Stimulated activated CD8-positive, alpha-beta memory T cell treated with anti-CD3 and anti-CD28 coated beads, Interleukin-4, amount 100 ng/mL, for 4 hours (primary cell): ENCODE measurements at places on chromosomes 1 and 21.

DNA sequence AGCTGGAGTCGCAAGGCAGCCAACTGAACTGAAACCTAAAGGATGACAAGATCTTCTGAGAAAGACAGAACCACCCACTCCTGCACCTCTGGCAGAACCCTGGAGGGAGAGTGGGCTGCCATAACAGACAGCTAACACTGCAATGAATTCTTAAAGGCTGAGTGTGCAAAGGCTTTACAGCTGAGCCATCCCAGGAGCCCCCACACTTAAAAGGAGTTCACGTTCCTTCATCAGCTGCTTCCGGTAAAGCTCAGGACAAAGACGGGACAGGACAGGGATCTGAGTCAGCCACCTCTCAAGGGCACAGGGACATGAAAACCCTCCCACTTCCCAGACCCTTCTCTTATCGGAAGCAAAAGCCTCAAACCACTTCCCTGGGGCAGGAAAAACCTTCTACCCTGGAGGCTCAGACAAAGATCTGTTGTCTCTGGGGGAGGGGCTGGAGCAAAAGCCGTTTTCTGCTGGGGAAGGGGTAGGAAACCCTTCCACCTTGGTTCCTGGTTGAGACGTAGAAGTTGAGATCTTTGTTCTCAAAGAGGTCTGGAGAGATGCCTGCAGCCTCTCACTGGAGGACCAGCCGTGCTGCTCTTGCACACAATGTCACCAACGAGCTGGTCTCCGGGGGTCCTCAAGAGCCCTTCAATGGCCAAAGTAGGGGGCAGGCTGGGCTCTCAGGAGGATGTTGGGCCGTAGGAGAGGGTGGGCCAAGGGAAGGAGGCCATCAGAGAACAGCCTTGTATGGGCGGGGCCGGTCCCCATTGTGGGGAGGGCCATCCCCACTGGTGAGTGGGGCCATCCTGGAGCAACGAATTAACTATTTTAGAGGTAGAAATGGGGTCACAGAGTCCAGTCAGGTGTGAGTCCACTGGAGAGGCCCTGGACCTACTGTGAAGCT lies 452.4 kb downstream of the PTPRU start:
- no peak for DNase-seq

GRCh38 chr1:53260631-53261247 lies 22.4 kb upstream of the MAGOH start:
- DNase-seq: no peak

- no peak for DNase-seq
These were observed 255.7 kb downstream of the OMA1 start for GRCh38 chr1:58290685-58291372.

DNA sequence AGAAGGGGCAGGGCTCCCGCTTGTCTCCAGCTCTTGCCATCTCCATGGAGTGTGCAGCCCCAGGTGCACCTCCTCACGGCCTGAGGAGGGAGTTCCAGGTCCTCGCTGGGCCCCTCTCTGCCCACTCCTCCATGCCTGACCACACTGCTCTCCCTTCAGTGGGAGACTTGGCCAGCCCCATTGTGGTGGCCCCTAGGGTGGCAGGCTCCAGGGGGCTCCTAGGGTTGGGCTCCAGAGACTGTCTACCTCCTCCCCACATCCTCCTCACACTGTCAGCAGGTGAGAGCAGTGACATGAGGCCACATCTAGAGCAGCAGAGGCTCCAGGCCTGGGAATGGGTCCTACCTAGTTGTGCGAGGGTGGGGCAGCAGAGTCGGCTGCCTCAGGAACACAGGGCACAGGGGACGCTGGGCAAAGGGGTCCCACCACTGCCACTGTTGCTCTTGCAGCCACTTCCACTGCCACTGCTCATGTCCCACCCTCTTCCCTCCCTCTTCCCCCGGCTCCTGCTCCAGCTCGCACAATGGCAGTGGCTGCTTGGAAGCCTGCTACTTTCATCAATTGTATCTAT lies 514.8 kb downstream of the MRPL39 start:
- DNase-seq: no peak

GRCh38 chr21:41903559-41904351 lies 24.6 kb upstream of the PRDM15 start:
- DNase-seq: no peak

- DNase-seq: no peak
These were observed 24.0 kb downstream of the PGLYRP3 start for GRCh38 chr1:153288634-153289275.

DNA sequence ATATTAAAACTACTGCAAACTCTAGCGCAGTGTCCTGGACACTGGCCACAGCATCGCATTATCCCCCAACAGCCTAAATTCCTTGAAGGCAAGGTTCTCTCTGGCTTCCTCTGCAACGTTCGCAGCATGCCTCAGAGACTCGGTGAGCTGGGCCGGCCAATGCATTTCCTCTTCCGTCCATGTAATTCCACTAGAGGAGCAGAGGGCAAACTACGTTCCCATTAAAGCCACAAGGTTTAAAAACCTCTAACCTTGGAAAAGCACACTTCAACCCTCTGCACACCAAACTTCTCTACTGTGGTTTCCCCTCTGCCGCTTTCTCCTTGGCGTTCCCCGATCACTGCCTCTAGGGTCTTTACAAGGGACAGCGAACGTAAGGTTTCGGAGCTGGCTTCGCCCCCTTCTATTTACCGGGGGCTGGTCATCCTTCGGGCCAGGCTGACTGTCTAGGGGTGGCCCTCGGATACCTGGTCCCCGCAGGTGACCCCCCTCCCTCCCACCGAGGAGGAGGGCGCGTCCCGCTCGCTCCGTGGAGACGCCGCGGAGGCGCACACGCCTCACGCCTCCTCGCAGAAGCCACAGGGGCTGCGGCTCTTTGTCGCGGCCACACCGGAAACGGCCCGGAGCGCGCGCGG lies 456 bp upstream of the SMYD2 start:
- DNase-seq: no peak

GRCh38 chr1:4004635-4005430 lies 104.8 kb upstream of the C1orf174 start:
- DNase-seq: no peak

GRCh38 chr21:28445141-28445830 lies 547.4 kb downstream of the LTN1 start:
- no peak for DNase-seq

DNA sequence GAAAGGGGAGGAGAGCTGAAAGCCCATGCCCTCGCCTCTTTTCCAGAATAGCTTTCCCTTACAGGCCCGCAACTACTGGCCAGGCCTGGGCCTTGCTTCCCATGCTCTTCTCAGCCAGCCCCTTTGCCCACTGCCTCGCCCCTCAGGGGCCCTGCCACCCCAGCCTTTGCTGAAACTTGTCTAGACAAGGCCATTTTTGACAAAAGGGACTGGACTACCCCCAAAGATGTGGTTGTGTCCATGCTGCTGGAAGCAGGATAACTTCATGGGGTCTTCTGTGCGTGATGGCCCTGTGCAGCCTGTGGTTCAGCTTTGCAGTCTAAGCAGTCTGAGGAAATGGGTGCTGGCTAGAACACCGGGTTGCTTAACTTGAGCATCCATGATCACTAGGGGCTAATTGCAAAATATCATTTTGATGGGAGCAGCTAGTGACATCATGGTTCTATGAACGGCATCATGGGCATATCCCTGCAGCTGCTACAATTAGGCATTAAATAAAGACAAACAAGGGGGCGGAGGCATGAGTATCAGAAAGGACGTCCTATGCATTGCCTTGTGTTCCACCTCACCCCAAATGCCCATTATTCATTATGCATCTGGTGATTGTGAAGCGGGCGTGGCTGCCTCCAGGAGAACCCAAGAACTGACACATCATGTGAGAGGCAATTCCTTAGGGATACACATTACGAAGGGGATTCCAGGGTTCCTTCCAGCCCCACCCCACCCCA lies 36.8 kb downstream of the NTPCR start:
- no peak for DNase-seq
